ENCODE measurements at places on chromosomes 1 and 21.

GRCh38 chr1:43666608-43667007, 16.7 kb downstream of the KDM4A start:
- no peak for DNase-seq

GRCh38 chr21:17903029-17903806, 84.1 kb upstream of the C21orf91 start:
- peak; percentile 88 for DNase-seq

GRCh38 chr1:181087400-181087901, 1.0 kb upstream of the IER5 start:
- DNase-seq = peak; percentile 89

- peak; percentile 79 for DNase-seq
Observed at GRCh38 chr1:53860967-53861411, 22.9 kb upstream of the NDC1 start.

DNA sequence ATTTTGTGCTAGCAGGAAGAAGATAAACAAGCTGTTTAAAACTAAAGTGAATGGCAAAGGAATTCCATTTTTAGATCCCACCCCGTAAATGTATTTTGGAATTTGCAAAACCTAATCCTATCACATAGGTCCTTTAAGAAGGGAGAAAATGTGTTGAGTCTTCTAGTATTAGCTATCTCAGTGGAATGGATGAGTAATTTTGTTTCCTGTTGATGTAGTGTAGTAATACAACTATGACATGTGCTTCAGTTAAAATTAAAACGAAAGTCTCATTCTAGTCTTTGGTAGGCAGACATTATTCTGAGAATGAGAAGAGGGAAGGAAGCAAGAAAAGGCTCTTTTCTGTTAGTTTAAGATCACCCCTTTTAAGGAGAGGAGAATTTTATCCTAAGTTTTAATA, 265.9 kb upstream of the C1orf105 start:
- DNase-seq = peak; percentile 46

- DNase-seq = no peak
Observed at GRCh38 chr1:63498106-63498505, 24.9 kb downstream of the ITGB3BP start.

GRCh38 chr1:216379441-216379840, 43.8 kb downstream of the USH2A start:
- no peak for DNase-seq

- DNase-seq = no peak
Observed at GRCh38 chr1:69163241-69163640, 404.5 kb upstream of the LRRC7 start.

DNA sequence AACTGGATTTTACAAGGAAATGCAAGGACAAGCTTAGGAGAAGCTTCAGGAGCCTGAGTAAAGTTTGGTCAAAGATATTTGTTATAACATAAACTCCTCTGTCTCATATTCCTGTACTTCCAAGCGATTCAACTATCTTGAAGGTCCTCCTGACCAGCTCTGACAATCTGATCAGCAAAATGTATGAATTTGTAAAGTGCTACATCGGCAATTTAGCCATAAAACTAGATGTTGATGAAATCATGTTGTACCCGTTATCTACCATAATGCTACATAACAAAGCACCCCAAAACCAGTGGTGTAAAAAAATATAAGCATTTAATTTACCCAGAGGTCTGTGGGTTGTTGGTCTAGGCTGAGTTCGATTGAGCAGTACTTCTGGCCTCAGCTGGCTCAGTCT, 19.5 kb upstream of the KRTAP11-1 start:
- no peak for DNase-seq

DNA sequence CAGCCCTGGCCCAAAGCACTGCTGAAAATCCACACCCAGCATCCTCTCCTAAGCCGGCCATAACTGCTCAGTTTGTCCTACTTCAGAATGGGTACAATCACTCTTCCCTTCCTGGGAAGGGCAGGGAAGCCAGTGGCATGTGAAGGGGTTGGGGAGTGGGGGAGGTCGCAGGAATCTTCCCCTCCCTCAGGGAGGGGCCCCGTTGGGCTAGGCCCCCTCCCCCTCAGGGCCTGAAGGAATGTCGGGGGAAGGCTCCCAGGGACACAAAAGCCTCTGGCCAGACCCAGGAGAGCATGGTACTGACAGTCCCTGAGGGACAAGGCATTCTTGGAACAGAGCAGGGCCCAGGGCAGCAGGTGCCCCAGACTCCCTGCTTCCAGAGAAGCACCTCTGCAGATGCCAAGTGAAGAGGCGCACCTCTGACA, 1.2 kb downstream of the ELOVL1 start:
- no peak for DNase-seq

GRCh38 chr1:61533546-61533945, 191.4 kb downstream of the TM2D1 start:
- DNase-seq = no peak

DNA sequence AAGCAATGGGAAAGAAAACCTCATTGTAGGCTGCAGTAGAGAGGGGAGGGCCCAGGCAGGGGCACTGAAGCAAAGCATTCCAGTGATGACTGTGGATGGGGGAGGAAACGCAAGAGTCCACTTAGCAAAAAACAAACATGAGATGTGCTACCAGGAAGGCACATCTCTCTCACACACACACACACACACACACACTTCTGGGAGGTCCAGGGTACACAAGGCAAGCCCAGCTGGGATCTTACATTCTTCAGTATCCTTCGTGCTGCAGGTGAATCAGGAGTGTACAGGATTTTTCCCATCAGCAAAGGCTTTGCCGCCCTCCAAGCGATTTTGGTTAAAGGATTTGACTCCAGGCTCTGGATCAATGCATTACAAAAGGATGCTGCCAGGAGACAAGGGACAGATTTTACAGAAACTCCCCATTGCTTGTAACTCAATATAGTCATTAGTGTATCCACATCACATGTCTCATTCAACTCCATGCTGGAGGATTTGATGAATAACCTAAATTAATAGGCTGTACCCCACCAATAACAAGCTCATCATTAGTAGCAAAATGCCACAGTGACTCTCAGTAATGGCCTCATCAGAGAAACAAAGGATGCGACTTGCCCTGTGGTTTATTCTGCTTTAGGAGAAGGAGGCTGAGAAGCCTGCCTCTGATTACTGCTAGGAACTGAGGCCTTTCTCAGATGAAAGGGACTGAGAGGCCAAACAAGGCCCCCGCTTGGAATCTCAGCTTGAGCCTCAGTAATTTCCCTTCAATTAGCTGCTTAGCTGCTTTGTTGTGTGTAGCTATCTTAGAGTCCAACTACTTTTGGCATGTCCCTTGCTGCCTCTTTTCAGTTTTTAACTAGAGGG, 41.6 kb downstream of the ABCA4 start:
- DNase-seq = no peak

DNA sequence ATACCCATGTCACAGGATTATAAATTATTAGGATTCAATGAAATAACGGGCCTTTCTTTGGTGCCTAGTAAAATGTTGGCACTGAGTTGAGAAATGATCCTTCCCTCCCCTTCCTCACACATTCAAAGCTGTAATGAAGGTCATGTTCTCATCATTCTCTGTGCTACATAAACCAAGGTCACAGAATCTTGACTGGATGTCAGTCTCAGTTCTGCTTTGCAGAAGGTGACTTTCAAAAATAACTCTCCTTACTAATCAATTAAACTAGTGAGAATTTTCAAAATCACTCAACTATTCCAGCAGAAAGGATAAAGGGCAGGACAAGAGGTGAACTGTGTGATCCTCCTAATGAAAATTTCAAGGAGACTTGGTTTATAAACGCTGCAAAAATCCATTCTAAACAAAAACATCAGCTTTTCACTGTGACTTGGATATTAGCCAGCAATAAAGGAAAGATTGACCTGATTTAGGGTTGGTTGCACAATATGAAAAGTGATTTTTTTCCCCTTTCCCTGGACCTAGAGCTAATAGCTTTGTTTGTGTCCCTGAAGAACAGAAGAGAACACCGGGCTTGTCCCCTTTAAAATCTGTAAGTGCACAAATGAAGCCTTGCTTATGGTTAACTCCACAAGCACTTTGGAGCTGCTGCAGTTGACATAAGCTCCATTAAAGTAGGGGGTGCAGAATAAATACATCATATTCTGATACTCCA, 120.1 kb downstream of the SEC16B start:
- no peak for DNase-seq

GRCh38 chr1:30632481-30632880, 90.9 kb downstream of the MATN1 start:
- DNase-seq = no peak

GRCh38 chr1:101066260-101066936, 40.8 kb upstream of the DPH5 start:
- DNase-seq = no peak

GRCh38 chr1:112708002-112708448, 1.1 kb upstream of the RHOC start:
- DNase-seq = no peak

- no peak for DNase-seq
Observed at GRCh38 chr1:165344198-165344597, 12.3 kb downstream of the LMX1A start.

GRCh38 chr1:40039245-40039756, 1.2 kb upstream of the CAP1 start:
- peak; percentile 82 for DNase-seq

GRCh38 chr1:940107-941014, 16.6 kb downstream of the SAMD11 start:
- DNase-seq = peak; percentile 58

- no peak for DNase-seq
Observed at GRCh38 chr1:102961549-102961948, 146.8 kb downstream of the COL11A1 start.

DNA sequence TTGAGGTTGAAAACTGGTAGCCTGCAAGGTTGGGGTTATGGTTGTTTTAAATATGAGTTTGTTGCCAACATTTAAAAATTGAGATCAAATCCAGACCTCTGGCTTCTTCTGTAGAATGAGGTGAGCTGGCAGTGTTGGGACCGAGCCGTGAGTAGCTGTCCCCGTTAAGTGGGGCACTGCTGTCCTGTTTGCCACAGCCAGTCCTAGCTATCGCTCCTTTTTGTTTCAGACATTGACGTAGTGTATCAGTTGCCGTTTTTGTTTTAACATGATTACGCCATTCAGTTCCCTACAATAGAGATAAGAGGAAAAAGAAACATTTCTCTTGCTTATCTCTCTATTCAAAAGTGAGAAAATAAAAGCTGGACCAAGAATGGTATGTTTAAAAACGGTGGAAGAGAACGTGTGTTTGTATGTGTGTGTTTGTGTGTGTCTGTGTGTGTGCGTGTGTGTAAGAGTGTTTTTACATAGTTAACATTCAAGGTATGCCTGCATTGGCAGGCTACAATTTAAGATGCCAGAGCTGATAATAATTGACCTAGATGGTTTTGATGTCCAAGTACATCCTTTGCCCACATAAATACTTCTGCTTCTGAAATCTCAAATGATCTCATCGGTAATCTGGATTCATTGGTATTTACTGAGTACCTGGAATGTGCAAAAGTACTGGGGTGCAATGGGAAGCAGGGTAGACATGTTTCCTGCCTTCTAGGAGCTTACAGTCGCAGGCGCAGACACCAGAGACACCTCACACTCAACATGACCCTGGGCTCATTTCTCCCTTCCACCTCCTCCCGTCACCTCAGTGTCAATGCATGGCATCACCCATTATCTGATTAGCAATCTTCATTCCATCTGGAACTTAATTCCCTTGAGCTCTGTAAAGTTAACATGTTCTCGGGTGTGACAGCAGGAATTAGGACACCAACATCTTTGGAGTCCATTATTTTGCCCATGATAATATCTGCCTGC, 65.8 kb downstream of the HUNK start:
- DNase-seq = no peak

DNA sequence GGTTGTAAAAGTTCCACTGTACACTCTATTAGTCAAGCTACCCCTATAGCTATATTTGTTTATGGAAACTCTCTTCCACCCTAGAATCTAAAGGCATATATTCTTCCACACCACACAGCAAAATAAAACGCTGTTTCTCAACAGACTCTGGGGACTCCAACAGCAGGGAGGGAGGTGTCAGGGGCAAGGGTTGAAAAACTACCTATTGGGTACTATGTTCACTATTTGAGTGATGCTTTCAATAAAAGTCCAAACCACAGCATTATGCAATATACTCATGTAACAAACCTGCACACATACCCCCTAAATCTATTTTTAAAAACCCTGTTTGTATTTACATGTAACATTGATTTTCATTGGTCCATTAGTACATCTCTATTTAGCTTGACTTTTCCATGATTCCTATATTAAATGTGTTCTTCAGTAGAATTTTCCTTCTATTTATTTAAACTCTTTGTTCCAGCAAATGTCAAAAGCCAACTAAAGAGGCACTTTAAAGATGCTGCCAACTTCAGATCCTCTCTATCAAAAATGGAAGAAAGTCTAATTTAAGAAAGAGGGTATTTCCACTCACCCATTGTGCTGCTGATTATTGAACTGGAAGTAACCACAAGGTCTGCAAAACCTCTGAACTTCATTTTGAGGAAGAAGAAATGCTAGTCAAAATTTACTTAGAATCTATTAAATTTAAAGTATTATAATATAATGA, 26.2 kb downstream of the RGS7 start:
- no peak for DNase-seq

DNA sequence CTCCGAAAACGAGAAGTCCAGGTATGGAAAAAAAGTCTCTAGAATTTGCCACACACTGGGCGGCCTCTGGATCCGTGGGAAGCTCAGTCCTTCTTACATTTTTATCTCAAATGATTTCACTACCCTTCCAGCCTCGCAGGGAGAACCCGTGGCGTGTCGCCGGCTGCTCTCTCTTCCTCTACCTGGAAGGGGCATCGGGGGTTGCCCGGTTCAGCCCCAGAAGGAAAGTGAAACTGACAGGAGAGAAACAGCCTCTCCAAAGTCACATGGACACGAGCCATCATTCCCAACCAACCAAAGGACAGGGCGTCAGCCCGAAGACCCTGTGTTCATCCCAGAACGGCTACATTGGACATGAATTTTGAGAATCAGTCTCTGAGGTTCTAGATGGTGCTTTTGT, 182.5 kb downstream of the ADSS2 start:
- DNase-seq = no peak

GRCh38 chr1:78606274-78606673, 14.0 kb upstream of the IFI44L start:
- no peak for DNase-seq

- no peak for DNase-seq
Observed at GRCh38 chr21:21366277-21366676, 368.1 kb downstream of the NCAM2 start.

DNA sequence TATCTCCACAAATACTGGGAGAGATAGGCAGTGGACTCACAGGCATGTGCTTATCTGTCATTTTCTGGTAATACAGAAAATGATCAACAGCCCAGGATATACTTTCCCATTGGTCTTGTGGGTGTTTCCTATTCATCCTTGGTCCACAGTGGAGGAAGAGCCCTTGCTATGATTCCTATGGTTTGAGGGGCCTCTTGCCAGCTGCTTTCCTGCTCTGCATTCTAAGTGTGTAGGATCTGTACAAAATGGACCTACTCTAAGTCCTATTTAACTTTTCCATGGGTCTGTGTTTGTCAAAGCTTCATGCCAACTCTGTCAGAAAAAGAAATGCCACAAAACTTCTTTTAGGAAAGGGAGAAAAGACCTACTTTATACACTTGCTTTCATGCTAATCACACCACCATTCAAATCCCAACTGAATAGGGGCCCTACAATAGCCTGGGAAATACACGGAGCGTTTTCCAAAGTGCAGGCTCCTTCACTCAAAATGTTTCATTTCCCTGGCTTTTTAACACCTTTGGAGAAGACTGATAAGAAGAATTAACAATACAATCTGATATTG, 16.4 kb downstream of the PLPP3 start:
- no peak for DNase-seq

Data from hematopoietic multipotent progenitor cell treated with erythropoietin and hydrocortisone succinate and interleukin-3 and kit ligand, for 4 days (in vitro differentiated cells).